Activated T-cell treated with anti-CD3 and anti-CD28 coated beads, Interleukin-2, amount 50 U/mL, for 1 hour (primary cell): ENCODE measurements at places on chromosomes 16 and 17.

DNA sequence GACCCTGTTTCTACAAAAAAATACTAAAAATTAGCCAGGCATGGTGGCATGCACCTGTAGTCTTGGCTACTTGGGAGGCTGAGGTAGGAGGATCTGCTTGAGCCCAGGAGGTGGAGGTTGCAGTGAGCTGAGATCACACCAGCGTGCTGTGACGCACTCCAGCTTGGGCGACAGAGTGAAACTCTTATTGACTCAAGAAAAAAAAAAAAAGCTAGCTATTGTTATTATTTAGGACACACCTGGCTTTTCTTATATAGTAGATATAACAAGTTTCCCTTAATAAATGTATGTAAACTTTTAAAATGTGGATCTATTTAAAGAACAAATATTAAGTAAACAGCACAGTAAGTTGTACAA, 1.8 kb downstream of the RABEP2 start:
- DNase-seq, result no peak

DNA sequence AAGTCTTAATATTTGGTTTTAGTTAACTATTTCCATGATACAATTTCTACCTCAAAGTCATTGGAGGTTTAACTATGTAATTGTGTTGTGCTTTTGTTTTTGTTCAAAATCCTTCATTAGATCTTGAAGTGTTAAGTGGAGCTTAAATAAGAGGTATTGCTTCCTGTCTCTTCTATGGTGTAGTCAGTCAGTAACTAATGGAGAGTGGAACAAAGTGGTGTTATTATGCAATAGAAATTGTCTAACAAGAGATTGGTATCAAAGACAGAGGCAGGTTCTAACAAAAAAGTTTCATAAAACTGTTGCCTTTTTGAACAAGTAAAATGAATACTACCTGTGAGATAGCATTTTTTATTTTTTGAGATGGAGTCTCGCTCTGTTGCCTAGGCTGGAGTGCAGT, 45.2 kb downstream of the GRB7 start:
- no peak for DNase-seq

GRCh38 chr16:31465788-31466370, 6.1 kb upstream of the TGFB1I1 start:
- no peak for DNase-seq

GRCh38 chr16:55401046-55401445, 77.0 kb downstream of the IRX6 start:
- DNase-seq, result no peak

GRCh38 chr16:15509593-15510535, 75.5 kb downstream of the BMERB1 start:
- peak; percentile 19 for DNase-seq

- DNase-seq, result no peak
Measured at GRCh38 chr16:12468552-12468951, 335.1 kb downstream of the CPPED1 start.

DNA sequence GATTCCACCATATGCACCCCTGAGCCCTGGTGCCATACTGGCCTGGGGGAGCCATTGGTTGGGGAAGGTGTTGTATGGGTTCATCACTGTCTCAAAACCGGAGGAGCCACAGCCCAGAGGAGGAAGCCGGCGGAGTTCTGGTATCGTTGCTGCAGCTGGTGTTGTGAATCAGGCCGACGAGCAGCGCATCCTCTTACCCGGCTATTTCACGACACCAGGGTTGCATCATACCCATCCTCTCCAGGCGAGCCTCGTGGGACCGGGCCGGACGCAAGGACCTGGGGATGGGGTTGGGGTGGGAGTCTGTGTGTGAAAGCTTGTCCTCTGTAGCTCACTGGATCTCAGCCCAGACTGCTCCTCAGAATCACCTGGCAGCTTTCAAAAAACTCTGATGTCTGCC, 6.6 kb upstream of the SLC12A3 start:
- DNase-seq, result no peak

- no peak for DNase-seq
Measured at GRCh38 chr17:4208238-4208637, 55.5 kb downstream of the ANKFY1 start.

- peak; percentile 81 for DNase-seq
Measured at GRCh38 chr17:50148226-50149090, 2.0 kb downstream of the PPP1R9B start.

GRCh38 chr16:51407199-51407598, 256.1 kb upstream of the SALL1 start:
- DNase-seq, result no peak

GRCh38 chr17:37567137-37567536, 42.1 kb downstream of the SYNRG start:
- DNase-seq, result no peak

DNA sequence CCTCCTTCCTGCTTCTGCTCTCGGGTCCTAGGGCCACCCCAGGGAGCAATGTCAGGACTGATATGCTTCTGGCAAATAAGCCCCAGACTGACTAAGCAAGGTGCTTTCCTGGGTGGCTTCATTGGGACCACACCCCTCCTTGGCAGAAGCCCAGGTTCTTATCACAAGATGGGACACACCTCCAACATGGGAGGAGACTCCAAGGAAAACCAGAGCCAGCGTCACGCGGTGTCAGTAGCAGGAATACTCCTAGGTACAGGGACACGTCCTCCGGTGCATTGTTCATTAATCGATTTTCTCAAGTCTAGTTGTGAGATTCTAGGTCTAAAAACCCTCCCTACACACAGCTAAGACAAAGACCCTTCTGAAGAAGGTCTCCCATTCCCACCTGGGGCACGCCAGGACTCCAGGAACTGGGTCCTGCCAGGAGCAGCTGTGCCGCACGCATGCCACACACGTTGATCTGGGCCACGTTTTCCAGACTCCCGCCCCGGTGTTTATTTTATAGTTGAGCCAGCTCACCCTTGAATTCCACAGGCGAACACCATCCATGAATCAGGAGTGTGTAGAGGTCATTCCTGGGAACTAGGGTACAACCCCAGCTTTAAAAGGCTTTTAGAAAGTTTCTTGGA, 30.8 kb downstream of the FA2H start:
- no peak for DNase-seq
